ENCODE measurements at places on chromosomes 13 and 19.
A peak's percentile ranks its signal among the peaks of the same experiment; 100 is the strongest.

DNA sequence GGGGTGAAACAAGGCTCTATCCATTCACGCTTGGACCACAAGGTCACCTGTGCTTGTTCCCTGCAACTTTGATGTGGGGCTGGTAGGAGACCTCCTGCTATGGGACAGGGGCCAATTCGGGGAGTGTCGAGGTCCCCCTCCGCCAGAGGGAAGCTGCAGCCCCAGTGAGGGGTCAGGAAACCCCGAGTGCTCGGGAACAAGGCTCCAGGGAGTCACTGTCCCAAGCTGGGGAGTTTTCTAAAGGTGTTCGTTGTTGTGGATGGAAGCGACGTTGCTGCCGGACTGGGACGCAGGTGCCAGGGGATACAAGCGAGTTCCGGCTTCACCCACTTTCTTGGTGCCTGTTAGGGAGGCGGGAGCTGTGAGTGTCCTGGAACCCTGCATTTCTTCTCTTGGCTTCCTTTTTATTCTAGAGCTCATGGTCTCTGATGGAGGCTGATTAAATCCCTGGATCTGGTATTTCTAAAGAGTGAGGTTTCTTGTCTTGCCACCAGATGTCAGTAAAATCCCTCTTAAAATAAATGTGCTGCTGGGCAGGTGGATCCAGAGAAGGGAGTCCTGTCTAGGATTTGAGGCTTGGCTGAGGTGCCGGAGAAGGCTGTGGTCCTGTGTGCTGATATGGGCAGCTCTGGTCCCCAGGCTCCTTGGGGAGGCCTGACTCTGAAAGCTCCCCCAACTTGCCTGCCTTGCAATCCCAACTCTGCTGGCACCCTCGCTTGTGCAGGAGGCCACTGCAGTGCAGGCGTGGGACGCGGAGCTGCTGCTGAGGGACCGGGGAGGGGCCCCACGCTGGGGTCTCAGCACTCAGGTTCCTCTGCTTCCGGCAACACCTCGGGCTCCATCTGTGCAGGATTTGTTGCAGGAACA lies 153.9 kb downstream of the TEX29 start:
- peak; percentile 58 for DNase-seq

DNA sequence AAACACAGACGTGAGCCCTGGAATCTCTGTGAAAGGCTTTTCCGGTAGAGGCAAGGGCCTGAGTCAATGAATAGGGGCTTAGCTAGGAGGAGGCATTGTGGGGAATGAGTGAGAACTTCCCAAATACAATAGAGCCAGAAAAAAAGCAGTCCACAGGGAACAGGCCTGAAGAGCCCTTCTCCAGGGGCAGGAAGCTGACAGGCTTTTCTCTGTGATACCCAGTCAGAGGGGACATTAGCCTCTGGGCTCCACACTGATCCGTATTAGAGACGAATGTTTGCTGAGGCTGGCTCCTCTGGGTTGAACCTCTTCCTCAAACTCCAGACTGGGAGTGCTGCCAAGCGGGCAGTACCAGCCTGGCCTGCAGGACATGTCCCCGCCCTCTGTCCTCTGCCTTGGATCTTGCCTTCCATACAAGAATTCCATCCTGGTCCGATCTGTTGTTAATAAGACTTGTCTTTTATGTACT lies 2.3 kb downstream of the DHRS12 start:
- DNase-seq: no peak

- DNase-seq: no peak
Observed at GRCh38 chr13:111949311-111949710, 117.6 kb upstream of the SOX1 start.

DNA sequence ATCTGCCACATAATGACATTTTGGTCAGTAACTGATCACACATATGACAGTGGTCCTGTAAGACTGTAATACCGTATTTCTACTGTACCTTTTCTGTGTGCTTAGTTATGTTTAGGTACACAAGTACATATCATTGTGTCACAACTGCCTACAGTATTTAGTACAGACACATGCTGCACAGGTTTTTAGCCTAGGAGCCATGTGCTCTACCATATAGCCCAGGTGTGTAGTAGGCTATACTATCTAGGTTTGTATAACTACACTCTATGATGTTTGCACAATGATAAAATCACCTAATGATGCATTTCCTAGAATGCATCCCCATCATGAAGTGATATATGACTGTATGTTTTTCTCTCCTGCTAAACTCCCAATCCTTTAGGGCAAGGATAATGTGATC lies 61.2 kb upstream of the MIR17HG start:
- DNase-seq: no peak

- DNase-seq: peak; percentile 55
Observed at GRCh38 chr19:5048727-5049553, 80.0 kb downstream of the KDM4B start.

GRCh38 chr19:7865262-7865911 lies 8.8 kb downstream of the PRR36 start:
- no peak for DNase-seq

- DNase-seq: peak; percentile 68
Observed at GRCh38 chr13:95896301-95896700, 156.9 kb downstream of the UGGT2 start.

GRCh38 chr19:42246143-42246921 lies 3.9 kb upstream of the GSK3A start:
- DNase-seq: peak; percentile 86

DNA sequence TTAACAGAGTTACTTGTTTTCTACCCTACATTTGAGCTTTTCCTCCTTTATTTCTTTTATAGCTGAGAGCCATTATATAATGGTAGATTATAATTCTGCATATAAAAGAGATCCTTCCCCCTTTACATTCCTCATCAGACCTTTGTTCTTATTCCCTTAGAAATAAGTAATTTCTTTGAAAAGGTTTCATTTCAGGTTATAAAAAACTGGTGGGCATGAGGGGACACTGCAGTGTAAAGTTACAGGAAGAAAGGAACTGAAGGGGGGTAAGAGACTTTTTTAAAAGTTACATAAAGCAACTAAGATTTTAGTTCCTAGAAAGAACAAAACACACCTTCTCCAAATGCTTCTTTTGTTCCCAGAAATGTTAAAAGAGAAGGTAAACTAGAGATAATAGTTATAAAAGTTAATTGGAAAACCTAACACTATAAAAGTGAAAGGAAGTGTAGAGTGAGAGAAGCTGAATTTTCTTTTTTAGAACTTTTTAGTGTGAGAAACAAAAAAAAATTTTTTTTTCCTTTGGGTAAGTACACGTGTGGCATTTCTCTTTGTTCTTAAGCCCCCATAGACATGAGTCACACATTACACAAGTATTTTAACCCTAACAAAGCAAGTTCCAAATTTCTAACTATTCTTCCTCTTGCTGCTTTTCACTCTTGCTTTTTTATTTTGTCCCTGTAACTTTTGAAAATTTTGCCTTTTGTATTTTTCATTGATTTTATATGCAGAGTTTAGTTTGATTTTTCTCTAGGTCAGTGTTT lies 106.4 kb upstream of the MLNR start:
- DNase-seq: peak; percentile 81

DNA sequence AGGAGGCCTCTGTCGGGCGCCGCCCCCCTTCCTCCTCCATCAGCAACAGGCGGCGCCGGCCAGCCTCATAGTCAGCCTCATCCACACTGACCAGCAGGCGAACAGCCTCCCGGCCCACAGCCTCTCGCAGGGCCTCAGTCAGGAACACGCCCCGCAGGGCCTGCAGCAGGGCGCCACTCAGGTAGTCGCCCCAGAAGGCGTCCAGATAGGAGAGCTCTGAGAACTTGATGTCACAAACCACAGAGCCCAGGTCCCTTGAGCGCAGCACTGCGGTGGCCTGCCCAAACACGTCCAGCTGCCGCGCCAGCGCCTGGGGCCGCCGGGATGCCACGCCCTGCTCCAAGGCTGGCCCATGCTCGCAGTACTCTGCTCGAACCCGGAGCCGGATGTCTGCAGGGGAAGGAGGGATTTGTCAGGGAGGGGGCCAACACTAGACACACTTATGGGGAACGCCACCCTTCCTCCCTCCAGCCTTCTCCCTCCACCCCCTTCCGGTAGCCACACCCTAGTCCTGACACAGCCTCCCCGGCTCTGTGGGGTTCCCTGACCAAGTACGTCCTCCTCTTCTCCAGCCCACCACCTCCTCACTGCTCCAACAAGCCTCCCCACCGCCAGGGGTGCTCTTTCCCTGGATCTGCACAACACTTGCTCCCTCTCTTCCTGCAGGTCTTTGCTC lies 17.9 kb downstream of the DEDD2 start:
- no peak for DNase-seq

- no peak for DNase-seq
Observed at GRCh38 chr19:19279062-19279612, 6.0 kb upstream of the TM6SF2 start.

- no peak for DNase-seq
Observed at GRCh38 chr19:19064098-19064722, 416 bp downstream of the SLC25A42 start.

DNA sequence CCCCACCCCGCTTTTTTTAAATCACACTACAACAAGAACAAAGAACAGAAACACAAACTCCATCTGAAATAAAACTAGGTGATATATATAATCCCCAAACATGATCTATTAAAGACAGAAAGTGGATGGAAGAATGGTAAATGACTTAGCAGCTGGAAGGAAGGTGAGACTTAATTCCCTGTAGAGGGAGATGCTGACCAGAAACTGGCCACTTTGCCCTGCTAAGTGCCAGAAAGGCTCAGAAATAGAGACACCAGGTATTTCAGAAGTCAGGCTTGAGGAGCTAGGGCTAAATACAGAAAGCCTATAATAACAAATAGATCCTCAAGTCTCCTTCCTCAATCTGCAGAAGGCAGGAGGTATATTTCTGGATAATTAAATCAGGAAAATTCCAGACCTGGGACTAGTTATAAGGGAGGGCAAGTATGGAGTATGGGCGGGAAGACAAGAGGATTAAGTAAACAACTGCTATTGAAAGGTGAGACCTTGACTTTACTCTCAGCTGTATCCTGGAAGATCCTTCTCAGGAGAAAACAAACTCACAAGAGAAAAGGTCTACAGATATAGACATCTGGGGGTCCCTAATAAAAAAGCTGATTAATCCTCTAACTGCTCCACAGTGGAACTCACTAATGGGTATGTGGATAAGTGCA lies 32.2 kb downstream of the MTRF1 start:
- DNase-seq: no peak

DNA sequence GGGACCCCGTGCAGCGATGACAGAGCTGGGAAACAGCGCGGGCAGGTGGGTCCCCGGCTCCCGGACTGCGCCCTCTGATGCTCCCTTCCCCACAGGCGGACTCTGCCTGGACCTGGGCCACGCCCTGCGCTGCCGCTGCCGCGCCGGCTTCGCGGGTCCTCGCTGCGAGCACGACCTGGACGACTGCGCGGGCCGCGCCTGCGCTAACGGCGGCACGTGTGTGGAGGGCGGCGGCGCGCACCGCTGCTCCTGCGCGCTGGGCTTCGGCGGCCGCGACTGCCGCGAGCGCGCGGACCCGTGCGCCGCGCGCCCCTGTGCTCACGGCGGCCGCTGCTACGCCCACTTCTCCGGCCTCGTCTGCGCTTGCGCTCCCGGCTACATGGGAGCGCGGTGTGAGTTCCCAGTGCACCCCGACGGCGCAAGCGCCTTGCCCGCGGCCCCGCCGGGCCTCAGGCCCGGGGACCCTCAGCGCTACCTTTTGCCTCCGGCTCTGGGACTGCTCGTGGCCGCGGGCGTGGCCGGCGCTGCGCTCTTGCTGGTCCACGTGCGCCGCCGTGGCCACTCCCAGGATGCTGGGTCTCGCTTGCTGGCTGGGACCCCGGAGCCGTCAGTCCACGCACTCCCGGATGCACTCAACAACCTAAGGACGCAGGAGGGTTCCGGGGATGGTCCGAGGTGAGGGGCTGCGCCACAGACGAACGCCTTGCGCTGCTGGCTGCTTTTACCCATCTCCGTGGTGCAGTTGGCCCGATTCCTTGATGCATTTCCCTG lies 7.8 kb upstream of the SELENOV start:
- peak; percentile 60 for DNase-seq

DNA sequence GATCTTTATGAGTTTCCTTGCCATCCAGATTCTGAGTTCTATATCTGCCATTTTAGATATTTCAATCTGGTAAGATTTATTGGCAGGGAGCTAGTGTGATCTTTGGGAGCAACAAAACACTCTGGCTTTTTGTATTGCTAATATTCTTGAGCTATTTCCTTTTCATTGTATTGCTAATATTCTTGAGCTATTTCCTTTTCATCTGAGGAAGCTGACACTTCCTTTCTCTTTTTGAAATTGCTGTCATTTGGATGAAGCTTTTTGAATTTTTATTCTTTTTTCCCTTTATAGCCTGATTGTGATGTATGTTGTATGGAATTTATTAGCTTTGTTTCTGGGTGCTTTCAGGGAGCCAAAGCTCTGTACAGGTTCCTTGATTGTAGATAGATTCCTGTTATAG lies 873.5 kb upstream of the ATXN8OS start:
- DNase-seq: no peak

DNA sequence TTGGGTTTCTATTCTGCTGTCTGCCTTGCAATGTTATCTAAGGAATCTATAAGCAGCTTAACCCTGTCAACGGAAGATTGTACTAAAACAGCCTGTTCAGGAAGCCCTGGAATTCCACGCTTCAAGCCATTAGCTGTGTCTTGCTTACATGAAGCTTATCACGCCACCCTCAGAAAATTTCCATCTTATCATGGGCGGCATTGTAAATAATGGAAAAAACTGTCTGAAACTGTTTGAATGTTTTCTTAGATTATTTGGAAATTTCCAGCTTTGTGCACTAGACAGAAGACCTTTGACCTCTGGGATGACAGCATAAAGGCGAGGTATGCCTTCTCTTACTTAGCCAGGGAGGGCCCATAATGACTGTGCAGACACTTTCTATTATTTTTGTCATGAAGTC lies 319.7 kb downstream of the KCNRG start:
- no peak for DNase-seq
